Large intestine (tissue), 12 donors: ENCODE measurements at places on chromosomes 2 and 18. TPM values are rescaled to one million over a fixed set of nuclear protein-coding genes. Genes with fewer than 3 reads are reported as not detected.

The FLACC1 gene
- polyA plus RNA-seq, result 0.76 TPM

GRCh38 chr2:240604291-240604938, 17.9 kb downstream of the CAPN10 start:
- peak; percentile 80 for DNase-seq
- no peaks in the 10 kb centered on the region for H3K27me3 ChIP-seq
- H3K27ac ChIP-seq, result peak overlapping the region; percentile 87
- peaks cover 24% of the 10 kb centered on the region for H3K4me1 ChIP-seq

The RAB17 gene
- 164 TPM for polyA plus RNA-seq

GRCh38 chr2:239884875-239885274, 140.3 kb downstream of the NDUFA10 start:
- no peak overlapping the region for H3K27ac ChIP-seq
- no peak overlapping the region for H3K4me3 ChIP-seq
- no peaks in the 10 kb centered on the region for H3K27me3 ChIP-seq
- DNase-seq, result no peak

DNA sequence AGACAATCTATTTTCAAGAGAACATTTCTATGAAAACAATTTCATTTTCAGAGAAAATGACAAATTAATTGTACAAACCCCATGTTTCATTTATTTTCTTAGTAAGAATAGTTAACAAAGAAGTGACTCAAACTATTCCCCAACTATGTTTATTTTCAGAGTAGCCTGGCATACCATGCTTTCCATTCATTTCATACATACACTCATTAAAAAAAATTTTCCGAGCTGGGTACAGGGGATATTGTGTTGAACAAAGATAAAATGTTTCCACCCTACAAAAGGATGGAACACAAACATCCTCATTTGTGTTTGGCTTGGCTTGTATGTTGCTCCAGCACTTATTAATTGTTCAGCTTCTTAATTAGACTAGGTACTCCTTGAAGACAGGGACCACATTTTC, 331.4 kb downstream of the EXOC6B start:
- H3K36me3 ChIP-seq, result peaks cover 6% of the 10 kb centered on the region
- H3K27me3 ChIP-seq, result no peaks in the 10 kb centered on the region
- H3K4me3 ChIP-seq, result no peak overlapping the region
- no peak for DNase-seq

DNA sequence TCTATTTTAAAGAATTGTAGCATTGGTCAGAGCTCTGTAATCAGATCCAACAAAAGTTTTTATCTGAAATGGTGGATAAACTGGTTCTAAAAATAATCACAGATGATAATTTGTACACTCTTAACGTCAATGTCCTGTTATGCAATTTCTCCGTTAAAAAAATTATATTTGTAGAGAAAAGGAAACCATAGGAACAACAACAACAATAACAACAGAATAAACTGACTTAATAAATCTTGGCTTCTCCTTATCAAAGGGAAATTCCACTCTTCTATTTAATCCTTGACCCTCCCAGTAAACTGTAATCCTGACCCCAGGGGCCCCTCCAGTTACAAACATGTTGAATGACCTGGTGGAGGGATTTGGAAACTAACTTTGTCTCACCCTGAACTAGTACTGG, 78.6 kb upstream of the ZFP36L2 start:
- peaks cover 8% of the 10 kb centered on the region for H3K4me1 ChIP-seq
- H3K27ac ChIP-seq, result peak overlapping the region; percentile 30
- H3K4me3 ChIP-seq, result no peak overlapping the region
- no peak for DNase-seq

- H3K4me1 ChIP-seq, result no peaks in the 10 kb centered on the region
- no peaks in the 10 kb centered on the region for H3K27me3 ChIP-seq
- H3K36me3 ChIP-seq, result no peaks in the 10 kb centered on the region
- DNase-seq, result no peak
Measured at GRCh38 chr18:28013066-28013465, 163.9 kb downstream of the CDH2 start.

DNA sequence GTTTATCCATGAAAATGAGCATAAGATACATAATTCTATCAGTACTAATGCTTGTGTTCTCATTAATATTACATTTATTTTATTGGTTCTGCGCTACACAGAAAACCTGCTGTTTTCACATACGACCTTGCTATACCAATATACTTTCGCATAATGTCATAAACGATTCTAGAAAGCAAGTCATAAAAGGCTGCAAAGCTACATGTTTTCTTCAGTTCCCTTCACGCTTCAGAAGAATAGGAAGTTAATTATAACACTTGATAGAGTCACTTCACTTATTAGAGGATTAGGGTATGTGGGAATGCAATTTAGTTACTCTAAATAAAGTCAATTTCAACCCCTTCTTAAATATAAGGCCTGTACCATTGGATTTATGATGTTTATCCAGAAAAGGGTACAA, 29.0 kb downstream of the PSME4 start:
- no peaks in the 10 kb centered on the region for H3K27me3 ChIP-seq
- no peaks in the 10 kb centered on the region for H3K4me1 ChIP-seq
- no peak overlapping the region for H3K27ac ChIP-seq
- H3K36me3 ChIP-seq, result peaks cover 24% of the 10 kb centered on the region

GRCh38 chr2:195842932-195843331, 185.9 kb downstream of the SLC39A10 start:
- H3K27me3 ChIP-seq, result no peaks in the 10 kb centered on the region
- no peak overlapping the region for H3K27ac ChIP-seq
- DNase-seq, result no peak
- no peak overlapping the region for H3K4me3 ChIP-seq

- no peak overlapping the region for H3K4me3 ChIP-seq
- DNase-seq, result peak; percentile 24
- H3K4me1 ChIP-seq, result peaks cover 5% of the 10 kb centered on the region
Measured at GRCh38 chr2:16179701-16180416, 239.5 kb downstream of the MYCN start.

DNA sequence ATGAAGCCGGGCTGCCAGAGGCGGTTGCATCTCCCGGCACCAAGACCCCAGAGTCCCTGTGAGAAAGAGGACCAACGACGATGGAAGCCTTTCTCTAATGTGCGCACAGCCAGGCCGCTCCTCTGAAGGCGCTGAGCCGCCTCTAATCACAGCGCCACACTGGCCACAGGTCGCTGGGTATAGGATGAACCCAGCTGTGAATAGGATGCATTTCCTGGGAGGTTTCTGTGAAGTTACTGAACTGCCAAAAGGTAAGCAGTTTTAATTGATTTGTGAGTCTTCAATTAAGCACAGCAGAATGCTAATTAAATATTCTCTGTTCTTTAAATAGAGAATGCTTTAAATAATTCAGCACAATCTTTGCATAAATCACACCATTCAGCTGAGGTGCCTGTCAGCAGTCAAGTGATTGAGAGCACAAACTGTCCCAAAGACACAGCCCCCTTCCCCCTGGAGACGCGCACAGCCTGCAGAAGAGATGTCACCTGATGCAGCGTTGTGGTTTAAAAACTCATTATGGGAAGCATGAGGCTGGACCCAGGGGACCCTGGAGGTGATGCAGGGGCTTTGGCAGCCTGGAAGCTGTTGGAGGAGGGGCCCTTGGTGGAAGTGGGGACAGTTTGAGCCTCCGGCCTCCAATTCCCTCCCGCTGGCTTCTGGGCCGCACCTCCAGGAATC, 98.1 kb downstream of the RTP5 start:
- DNase-seq, result no peak
- no peaks in the 10 kb centered on the region for H3K36me3 ChIP-seq
- H3K4me3 ChIP-seq, result no peak overlapping the region
- no peak overlapping the region for H3K27ac ChIP-seq
- H3K27me3 ChIP-seq, result no peaks in the 10 kb centered on the region

- DNase-seq, result no peak
- H3K36me3 ChIP-seq, result no peaks in the 10 kb centered on the region
- H3K4me3 ChIP-seq, result no peak overlapping the region
- H3K4me1 ChIP-seq, result no peaks in the 10 kb centered on the region
Measured at GRCh38 chr2:54208364-54209240, 47.4 kb downstream of the TSPYL6 start.

The TNFAIP6 gene
- polyA plus RNA-seq, result 2.9 TPM

DNA sequence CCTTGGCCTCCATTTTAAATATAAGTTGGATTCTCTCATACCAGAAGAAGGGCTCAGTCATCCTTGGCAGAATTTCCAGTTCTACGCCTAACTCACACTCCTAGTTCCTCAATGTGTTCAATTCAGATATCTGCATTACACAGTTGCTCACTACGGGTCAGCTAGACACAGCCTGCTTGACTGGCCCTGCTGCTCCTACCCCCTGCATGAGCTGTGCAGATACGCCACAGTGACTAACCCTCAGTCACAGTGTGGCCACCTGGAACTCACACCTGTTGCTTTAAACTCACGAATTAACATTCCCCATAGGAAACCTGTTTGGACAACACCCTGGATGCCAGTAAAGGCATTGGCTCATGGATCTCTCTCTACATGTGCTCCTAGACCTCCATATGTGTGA, 429.6 kb downstream of the NCKAP5 start:
- H3K36me3 ChIP-seq, result no peaks in the 10 kb centered on the region
- no peak for DNase-seq
- H3K4me3 ChIP-seq, result no peak overlapping the region
- H3K4me1 ChIP-seq, result no peaks in the 10 kb centered on the region
- H3K27ac ChIP-seq, result no peak overlapping the region

DNA sequence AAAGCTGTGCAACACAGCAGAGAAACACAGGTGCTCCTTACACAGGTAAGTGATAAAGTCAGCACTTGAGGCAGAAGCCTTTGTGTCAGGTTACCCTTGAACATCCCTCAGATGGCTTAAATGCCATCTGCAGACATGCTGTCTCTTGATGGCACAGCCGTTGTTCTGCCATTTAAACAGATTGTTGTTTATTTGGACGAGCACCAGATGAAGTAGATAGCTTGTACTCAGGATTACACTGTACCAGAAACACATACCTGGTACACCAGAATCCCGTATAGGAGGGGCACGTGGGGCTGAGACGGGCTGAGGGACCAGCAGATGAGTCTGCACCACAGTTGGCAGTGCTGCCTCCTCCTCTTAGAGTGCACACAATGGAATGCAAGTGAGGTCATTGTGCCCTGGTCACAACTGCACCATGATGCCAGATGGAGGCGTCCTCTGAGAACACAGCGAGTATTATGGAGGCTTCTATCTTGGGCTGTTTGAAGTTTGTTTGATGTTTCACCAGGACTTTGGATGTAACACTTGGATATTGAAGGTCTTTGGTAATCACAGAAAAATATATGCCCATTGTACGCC, 143.0 kb downstream of the TANC1 start:
- H3K27ac ChIP-seq, result no peak overlapping the region
- no peaks in the 10 kb centered on the region for H3K4me1 ChIP-seq
- no peaks in the 10 kb centered on the region for H3K36me3 ChIP-seq
- no peak for DNase-seq
- no peaks in the 10 kb centered on the region for H3K27me3 ChIP-seq
